ENCODE measurements at places on chromosomes 12 and 14.

GRCh38 chr12:46933947-46934346 lies 108.2 kb upstream of the SLC38A4 start:
- no peak for DNase-seq

DNA sequence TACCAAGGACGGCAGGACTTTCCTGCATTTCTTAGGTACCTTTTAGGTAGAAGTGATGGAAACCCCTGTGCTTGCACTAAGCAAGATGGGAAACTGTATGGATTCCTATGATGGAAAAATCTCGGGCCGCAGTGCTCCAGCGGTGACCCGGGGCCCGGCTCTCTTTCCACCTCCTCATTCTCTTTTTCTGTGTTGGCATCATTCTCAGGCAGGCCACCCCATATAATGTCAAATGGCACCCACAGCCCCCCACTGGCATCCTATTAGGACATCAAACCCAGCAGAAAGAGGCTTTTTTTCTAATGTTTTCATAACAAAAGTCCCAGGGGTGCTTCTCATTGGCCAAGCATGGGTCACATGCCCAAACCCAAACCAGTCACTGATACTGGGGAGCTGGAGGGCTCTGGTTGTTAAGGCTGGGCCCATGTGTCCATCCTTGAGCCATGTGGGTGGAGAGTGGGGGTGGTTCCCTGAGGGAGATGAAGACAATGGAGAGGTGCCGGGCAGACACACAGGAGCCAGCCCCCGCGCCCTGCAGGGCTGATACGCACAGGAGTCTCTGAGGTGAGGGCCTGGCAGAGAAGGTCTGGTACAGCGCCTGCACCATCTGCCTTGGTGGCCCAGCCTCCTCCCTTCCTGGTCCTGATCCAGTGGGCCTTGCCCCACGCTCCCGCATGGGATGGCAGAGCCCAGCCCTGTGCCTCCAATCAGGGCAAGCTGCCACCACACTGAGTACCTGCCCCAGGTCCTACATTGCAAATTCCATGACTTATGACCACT lies 142.1 kb downstream of the CALM1 start:
- no peak for DNase-seq

DNA sequence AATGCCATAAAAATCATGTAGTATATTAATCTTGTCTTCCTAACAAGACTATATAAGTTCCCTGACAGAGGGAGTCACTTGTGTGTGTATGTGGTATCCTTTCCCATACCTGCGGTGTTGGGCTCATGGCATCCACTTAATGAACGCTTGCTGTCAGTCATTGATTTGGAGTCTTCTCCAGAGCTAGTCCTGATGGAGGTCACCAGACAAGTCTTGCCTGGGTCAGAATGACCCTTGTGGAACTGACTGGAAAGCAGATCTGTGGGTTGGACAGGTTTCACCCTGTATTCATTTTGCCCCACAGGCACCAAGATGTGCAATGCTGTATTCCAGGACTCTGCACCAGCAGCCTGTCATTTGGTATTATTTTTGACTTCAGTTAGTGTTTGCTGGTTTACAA lies 27.3 kb upstream of the WNK1 start:
- no peak for DNase-seq

GRCh38 chr14:69154779-69155178 lies 1.9 kb upstream of the DCAF5 start:
- no peak for DNase-seq

- no peak for DNase-seq
Observed at GRCh38 chr14:27181333-27181732, 583.5 kb upstream of the NOVA1 start.

DNA sequence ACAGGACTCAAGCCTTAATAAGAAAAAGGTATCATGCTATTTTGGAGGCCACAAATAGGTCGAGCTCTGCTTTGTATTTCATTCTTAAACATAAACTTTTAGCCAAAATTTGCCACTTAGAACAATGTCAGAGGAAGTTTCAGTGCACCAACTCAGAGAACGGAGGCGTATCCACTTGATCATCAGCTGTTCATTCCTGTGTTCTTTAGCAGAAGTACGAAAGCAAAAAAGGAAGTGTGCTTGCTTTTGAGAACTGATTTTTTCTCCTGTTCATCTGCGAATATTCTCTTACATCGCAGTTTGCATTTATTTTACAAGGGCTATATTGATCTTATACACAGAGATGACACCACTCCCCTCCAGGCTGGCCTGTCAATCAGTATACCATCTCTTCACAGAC lies 188.6 kb upstream of the SOX5 start:
- no peak for DNase-seq

GRCh38 chr12:21500786-21501257 lies 613 bp downstream of the RECQL start:
- DNase-seq: no peak

DNA sequence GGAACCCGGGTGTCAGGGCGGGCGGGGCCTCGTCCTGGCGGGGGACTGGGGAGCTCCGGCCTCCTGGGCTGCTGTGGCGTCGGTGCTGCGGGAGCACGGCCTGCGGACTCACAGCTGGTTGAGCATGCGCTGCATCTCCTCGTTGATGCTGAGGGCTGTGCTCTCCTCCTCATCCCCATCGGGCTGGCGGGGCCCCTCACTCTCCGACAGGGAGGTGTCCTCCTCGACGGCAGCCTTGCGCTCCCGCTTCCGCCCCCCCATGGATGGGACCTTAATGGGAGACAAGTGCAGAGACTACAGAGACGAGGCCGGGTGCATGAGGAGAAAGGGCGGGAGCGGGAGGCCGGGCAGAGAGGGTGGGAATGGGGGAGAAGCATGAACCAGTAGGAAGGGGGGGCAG lies 7.3 kb downstream of the IFFO1 start:
- no peak for DNase-seq
